Upper lobe of right lung (tissue), 1 donor: ENCODE measurements at places on chromosomes 3 and 15. TPM values are rescaled to one million over a fixed set of nuclear protein-coding genes. Genes with fewer than 3 reads are reported as not detected.

LRRIQ4 gene
- 0.29 TPM for total RNA-seq

DNA sequence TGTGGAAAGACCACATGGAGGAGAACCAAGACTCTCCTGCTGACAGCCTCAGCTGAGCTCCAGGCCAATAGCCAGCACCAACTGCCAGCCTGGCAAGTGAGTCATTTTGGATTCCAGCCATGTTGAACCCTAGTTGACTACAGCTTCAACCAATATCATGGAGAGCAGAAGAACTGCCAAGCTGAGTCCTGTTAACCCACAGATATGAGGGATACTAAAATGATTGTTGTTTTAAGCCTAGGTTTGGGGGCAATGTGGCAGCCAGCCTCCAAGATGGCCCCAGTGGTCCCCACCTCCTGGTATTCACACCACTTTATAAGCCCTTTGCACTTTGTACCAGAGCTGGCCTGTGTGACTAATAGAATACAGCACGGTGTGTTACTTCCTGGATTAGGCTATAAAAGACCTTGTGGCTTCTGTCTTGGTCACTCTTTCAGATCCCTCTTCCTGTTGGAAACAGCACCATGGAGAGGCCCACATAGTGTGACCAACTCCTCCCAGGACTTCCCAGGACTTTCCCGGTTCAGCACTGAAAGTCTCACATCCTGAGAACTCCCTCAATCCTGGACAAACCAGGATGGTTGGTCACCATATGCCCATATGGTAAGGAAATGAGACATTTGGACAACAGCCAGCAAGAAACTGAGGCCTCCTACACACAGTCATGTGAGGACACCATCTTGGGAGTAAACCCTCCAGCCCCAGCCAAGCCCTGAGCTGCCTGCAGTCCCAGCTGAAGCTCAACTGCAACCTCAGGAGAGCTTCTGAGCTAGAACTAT, 32.4 kb upstream of the CDV3 start:
- DNase-seq: no peak
- no peaks in the 10 kb centered on the region for H3K27me3 ChIP-seq
- no peak overlapping the region for H3K27ac ChIP-seq
- H3K4me1 ChIP-seq: peaks cover 16% of the 10 kb centered on the region
- H3K4me3 ChIP-seq: no peak overlapping the region

CYP1A2 gene
- 0.32 TPM for total RNA-seq

SLC2A2 gene
- total RNA-seq: not detected

TUSC7 gene
- not detected for total RNA-seq

GRCh38 chr15:42358141-42358540, 1.2 kb upstream of the CAPN3 start:
- DNase-seq: no peak
- no peaks in the 10 kb centered on the region for H3K4me1 ChIP-seq
- no peak overlapping the region for H3K4me3 ChIP-seq
- H3K36me3 ChIP-seq: peaks cover 53% of the 10 kb centered on the region
- no peaks in the 10 kb centered on the region for H3K27me3 ChIP-seq
